ENCODE measurements at places on chromosomes 4 and X.
A peak's percentile ranks its signal among the peaks of the same experiment; 100 is the strongest.

DNA sequence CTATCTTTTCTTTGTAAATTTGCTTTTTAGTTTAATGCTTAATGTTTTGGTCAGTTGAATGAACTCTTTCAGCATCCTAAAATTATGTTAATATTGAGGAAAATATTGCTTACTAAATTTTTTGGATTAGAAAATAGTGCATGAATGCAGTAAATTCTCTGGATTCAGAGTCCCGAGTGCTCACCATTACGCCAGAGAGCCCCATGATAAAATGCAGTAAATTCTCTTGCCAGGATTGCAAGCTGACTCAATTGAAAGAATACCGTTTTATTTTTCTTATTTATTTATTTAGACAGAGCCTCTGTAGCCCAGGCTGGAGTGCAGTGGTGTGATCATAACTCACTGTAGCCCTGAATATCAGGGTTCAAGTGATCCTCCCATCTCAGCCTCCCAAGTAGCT lies 60.9 kb upstream of the ENPEP start:
- no peak for DNase-seq

GRCh38 chr4:37928426-37929416 lies 31.5 kb upstream of the PTTG2 start:
- DNase-seq, result no peak

GRCh38 chrX:118963159-118963558 lies 11.3 kb upstream of the LONRF3 start:
- no peak for DNase-seq

DNA sequence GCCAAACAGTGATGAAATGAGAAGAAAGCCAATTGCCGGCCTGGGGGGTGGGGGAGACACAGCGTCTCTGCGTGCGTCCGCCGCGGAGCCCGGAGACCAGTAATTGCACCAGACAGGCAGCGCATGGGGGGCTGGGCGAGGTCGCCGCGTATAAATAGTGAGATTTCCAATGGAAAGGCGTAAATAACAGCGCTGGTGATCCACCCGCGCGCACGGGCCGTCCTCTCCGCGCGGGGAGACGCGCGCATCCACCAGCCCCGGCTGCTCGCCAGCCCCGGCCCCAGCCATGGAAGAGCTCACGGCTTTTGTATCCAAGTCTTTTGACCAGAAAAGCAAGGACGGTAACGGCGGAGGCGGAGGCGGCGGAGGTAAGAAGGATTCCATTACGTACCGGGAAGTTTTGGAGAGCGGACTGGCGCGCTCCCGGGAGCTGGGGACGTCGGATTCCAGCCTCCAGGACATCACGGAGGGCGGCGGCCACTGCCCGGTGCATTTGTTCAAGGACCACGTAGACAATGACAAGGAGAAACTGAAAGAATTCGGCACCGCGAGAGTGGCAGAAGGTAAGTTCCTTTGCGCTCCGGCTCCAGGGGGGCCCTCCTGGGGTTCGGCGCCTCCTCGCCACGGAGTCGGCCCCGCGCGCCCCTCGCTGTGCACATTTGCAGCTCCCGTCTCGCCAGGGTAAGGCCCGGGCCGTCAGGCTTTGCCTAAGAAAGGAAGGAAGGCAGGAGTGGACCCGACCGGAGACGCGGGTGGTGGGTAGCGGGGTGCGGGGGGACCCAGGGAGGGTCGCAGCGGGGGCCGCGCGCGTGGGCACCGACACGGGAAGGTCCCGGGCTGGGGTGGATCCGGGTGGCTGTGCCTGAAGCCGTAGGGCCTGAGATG lies at the start of gene SHOX:
Gene SHOX (plus strand): TSS at position 180 of the 885 bp plus-strand sequence. CDS start 107 bp downstream, at position 287.
- DNase-seq, result no peak

DNA sequence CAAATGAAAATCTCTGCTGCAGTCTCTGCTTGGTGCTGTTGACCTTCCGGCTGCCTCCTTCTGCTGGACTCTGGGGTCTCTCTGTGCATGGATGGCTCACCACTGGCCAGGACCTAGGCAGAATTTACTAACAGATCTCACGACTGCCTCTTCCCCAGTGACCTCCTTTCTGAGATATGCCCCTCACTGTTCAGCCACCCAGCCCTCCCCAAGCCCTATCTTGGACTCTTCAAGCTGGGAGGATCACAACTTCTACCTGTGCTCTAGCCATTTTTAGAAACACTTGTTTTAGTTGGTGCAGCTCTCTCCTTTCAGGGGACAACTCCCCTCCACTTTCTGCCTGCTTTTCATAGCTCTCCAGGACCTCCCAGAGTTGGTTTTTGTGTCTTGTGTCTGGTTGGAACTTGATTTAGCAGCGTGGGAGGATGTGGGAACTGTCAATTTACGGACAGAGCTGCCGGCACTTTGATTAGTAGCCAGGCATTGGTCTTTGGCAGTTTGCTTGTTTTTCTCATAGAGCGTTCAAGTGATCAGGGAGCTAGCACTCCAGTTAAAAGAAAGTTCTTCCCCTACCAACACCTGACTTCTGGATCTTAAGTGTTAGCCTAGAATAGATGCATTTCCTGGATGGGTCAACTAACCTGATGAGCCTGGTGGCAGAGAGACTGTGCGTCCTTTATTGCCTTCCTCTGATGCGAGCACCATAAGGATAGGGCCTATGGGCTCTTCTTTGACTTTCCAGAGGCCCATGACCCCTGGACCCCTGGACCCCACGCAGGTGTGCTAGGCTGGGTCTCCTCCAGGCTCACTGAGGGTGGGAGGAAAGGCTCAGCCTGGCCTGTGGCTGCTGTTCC lies 6.5 kb downstream of the RGS12 start:
- no peak for DNase-seq

DNA sequence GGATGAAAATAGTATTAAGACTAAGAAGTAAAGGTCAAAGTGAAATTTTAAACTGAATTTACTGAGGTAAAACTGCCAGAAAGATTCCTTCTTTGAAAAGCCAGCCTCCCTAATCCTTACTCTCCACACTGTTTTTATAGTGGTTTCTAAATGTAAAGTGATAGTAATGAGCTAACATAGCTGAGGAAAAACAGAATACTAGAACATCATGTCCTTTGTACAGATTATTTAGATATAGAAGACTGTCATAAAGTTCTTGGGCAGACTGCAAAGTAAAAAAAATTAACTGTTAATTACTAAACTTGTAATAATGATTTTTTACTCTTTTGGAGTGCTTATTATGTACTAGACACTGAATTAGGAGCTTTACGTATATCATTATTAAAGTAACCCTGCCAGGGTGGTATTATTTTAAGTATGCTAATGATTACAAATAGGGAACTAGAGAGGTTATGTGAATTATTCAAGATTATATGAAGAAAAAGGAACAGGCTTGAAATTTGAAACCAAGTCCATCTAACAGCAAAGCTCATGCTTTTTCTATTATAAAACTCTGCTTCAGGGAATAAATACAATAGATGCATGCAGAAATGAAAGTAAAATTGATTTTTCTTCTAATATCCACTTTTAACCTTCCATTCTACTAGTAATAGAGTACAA lies 150.5 kb downstream of the TBCK start:
- no peak for DNase-seq

GRCh38 chr4:186628058-186628711 lies 72.8 kb upstream of the MTNR1A start:
- no peak for DNase-seq

- no peak for DNase-seq
Measured at GRCh38 chr4:182812916-182813315, 104.3 kb downstream of the DCTD start.

- no peak for DNase-seq
Measured at GRCh38 chr4:159719531-159719930, 616.7 kb downstream of the RAPGEF2 start.

DNA sequence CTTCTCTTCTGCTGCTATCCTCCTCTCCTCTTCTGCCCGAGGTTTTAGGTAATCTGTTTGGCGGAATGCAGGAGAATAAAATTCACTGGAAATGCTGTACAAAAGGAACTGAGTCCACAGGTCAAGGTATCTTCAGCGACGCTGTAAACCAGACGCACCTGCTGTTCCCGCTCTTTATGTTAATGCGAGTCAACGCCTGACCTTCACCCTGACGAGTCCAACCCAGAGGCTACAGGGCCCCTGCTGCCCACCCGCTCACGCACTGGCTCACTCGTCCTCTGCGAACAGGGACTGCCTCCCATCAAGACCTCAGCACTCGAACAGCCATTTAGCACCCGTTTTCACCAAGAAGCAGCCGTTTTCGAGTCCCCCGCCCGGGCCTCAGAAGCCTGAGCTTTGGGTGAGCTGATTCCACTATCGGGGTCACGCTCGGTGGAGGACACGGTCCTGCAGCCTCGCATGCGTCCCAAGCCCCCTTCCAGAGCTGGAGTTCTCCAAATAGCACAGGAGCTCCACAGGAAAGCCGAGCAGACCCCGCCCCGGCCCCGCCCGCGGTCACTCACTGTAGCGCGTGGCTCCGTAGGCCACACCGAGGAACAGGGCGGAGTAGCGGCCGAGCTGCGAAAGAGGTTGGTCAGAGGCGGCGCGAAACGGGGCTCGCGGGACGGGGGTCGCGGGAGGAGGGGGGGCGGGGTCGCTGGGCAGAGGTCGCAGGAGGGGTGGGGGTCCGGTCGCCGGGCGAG lies 556 bp downstream of the ATP5ME start:
- no peak for DNase-seq

- no peak for DNase-seq
Measured at GRCh38 chr4:186979961-186980745, 256.5 kb upstream of the FAT1 start.

GRCh38 chrX:56987741-56988140 lies 7.6 kb downstream of the SPIN3 start:
- DNase-seq, result no peak

DNA sequence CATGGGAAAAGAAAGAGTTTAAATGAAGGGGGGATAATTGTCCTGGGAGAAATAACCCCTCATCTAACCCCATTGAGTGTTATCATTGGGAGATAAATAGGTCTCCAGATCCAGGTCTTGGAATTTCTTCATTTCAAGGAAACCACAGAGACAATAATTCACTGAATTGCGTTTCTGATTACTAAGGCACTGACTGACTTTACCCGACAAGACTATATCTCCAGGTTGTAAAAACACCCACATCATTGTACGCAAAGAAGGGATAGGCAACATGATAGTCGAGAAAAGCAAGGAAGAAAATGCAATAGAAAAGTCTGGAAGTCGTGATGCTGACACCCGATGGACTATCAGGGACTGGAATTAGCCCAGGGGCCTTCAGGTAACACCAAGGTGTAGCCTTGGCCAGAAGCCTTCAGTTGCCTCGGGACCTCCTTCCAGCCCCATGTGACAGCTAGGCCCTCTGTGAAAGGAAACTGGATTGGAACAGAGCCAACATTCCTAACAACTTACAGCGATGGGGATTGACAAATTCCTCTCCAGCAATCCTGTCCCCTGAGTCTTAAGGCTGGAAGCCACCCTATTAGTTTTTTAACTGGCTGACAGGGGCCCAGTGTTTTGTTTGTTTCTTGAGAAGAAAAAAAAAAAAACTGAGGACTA lies 46.5 kb upstream of the RAB9B start:
- no peak for DNase-seq

DNA sequence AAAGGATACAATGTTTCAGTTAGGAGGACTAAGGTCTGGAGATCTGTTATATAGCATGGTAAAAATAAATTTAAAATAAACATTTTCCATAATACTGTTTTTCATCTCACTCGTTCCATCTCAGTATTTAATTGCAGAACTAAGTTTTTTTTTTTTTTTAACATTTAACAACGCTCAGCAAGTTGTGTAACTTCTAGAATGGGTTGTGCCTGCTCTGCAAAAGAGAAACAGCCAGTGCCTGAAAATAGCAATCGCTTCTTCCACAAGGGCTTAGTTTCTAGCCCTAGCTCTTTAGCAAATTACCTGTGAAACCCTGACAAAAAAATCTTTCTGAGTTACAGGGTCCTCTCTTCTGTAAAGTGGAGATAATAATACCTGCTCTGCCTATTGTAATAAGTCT lies 41.9 kb downstream of the CNGA1 start:
- no peak for DNase-seq

DNA sequence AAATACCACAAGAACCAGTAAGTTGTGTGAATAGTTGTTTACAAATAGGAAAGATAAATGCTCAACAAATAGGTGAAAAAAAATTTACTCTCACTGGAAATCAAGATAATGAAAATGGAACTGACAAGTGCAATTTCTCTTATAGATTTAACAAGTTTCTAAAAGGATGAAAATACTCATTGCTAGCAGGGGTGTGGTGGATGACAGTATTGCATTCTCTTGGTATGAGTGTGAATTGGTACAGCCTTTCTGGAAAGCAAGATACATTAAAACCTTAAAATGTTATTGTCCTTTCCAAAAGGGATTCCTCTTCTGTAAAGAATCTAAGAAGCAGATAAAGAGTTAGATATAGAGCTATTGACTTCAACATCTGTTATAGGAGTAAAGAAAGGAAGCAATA lies 240.0 kb upstream of the RPS6KA3 start:
- no peak for DNase-seq

DNA sequence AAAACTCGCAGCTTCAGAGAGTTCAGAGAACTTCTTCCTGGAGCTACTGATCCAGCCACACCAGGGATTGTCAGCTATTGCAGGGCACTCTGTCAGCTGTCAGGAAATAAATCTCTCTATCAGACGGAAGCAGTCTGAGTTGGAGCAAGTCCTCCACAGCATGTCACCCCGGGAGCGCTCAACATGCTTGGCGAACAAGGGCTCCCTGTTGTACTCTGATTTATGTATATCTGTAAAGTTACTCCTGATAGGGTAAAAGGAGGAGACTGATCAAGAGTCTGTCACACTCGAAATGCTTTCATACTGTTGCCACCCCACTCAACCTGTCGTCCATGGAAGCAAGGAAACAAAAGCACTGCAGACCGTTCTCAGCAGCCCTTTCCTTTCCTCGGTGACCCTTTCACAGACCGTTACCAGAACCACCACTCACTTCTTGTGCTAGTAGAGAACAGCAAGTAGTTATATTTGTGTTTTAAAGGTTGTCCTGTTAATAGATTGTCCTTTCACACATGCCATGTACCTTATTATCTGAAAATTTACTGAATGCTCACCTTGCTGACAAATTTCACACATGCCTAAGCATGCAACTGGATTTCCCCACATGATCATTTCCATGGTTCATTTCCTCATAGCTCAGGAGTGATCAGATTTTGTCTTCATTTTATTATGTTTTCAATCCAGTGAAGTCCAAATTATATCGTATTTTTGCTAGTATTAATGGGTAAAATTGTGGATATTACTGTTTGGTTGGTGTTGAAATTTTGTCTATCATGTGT lies 2108.9 kb upstream of the TENM3 start:
- no peak for DNase-seq

GRCh38 chrX:154485150-154486051 lies 1.0 kb downstream of the UBL4A start:
- no peak for DNase-seq

- no peak for DNase-seq
Measured at GRCh38 chr4:1777822-1778641, 15.1 kb upstream of the FGFR3 start.

- DNase-seq, result peak; percentile 10
Measured at GRCh38 chr4:74671080-74671698, 123.1 kb downstream of the BTC start.

GRCh38 chr4:102552781-102553180 lies 51.6 kb downstream of the NFKB1 start:
- DNase-seq, result no peak

GRCh38 chrX:71627588-71628404 lies 9.5 kb upstream of the CXCR3 start:
- DNase-seq, result no peak

DNA sequence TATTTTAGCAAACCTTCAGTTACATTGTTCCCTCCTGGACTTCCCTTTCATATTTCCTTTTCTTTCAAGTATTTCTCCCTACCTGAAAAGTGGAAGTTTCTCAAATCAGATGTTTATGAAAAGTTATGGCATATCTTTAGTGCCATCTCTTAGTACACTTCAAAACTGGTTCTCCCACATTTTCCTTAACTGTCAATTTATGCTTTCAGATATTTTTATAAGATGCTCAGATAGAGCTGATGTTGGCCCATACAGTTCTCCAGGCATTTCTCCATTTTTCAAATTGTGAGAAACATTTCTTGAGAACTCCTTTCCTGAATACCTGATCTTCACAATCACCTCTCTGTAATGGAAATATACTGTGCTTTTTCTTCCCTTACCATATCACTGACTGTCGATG lies 32.5 kb upstream of the AP1AR start:
- DNase-seq, result no peak
